ENCODE measurements at places on chromosomes 3 and 15.

GRCh38 chr3:195451373-195452015 is 8.7 kb upstream of the ACAP2 start:
- DNase-seq = no peak

GRCh38 chr3:106013971-106014370 is 145.2 kb upstream of the CBLB start:
- DNase-seq = no peak

DNA sequence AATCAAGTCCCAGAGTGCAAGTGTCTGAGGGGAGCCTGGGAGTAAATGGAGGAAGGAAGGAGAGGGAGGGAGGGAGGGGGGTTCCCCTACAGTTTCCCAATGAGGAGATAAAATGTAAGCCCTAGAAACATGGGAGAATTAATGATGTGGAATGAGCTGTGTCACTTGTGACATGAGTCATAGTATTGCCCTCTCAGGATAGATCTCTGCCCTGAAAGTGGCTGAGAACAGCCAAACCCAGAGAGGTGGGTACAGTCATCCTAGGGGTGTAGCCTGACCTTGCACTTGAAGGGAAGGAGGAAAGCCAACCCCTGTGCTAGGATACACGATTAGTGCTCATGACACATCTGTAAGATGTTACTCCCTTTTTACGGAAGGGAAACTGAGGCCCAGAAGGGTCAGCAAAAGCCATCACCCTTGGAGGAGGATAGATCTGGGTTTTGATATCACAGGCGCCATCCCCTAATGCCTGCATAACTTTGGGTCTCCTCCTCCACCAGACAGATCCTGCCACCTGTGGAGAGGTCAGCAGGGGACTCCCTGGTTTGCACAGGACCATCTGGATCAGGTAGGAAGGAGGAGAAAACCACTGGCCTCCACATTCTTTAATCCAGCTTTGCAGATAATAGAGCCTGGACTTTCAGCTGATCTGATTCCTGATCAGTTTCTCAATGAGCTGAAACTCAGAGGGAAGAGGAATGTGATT is 23.1 kb upstream of the USP3 start:
- DNase-seq = no peak

- no peak for DNase-seq
Measured at GRCh38 chr3:51684971-51685751, 14.1 kb downstream of the TEX264 start.

DNA sequence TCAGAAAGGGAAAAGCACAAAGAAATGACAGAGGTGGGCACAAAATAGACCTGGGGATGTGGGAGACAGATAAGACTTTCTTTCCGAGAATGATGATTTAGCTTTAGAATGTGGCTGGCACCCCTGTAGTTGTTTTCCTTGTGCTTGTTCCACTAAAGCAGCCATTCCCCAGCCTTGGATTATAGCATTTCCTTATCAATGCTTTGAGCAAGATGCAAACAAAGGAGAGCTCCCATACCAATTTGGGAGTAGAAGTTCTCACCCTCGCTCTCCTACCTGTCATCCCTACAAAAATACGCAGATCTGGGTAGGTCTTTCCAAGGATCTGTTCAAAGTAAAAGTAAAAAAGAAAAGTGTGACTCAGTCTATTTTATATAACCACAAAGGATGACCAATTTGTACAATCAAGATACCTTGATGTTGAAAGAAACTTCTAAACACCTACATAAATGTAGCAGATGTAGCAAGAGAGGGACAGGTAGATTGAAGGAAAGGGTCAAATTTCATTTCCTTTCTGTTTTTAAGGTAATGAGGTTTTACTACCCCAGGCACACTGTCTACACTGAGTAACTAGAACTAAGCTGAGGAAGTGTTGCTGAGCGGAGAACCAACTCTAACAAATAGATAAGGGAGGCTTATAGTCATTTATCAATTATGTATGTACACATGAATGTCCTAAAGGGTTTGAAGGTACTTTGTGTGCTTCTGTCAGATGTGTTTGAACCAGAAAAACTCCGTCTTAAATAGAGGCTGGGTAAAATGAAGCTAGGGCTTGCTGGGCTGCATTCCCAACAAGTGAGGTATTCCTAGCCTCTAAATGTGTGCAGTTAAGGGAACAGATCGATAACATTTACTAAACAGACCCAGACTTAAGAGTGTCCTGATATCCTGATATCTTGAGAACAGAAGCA is 91.1 kb upstream of the LRRN1 start:
- no peak for DNase-seq

DNA sequence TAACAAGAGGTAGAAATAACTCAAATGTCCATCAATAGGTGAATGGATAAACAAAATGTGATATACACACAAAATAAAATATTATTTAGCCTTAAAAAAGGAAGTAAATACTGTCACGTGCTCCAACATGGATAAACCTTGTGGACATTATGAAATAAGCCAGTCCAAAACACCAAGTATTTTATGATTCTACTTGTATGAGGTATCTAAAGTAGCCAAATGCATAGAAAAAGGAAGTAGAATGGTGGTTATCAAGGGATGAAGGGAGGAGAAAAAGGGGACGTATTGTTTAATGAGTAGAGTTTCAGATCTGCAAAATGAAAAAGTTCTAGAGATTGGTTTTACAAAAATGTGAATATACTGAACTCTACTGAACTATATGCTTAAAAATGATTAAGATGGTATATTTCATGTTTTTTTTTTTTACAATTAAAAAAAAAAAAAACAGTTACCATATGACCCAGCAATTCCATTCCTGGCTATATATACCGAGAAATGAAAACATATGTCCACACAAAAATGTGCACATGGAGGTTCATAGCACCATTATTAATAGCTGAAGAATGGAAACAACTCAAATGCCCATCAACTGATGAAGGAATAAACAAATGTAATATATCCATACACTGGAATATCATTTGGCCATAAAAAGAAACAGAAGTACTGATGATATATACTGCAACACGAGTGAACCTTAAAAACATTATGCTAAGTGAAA is 29.1 kb upstream of the MAP6D1 start:
- no peak for DNase-seq

DNA sequence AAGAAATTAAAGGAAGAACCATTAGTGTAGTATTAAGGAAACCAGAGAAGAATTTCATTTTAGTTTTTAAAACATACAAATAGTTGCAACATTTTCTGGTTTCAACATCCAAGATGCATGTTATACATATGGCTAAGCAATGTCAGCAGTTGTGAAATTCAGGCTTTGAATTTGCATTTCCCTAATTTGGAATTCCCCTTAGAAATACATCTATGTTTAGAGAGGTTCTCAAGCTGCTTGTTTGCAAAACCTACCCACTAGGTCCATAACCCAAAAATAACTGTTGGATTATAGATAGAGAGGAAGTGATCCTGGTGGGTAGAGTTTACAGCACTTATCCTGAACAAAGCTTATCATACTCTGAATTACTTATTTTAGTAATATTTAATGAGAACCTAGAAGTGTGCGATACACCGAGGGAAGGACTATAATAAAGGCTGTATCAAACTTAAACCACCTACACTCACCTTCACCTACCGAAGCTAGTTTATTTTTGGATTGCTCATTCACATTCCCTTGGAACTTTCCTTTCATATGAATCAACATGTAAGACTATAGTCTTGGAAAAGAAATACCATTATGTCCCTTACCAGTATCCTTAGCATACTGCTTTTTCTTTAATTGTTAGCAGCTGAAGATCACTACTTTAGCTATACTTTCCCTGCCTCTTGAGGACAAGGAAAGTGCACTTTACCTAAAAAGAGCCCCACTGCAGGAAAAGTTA is 60.6 kb downstream of the CHAC1 start:
- no peak for DNase-seq

GRCh38 chr3:57978316-57978715 is 29.9 kb upstream of the FLNB start:
- DNase-seq = no peak

DNA sequence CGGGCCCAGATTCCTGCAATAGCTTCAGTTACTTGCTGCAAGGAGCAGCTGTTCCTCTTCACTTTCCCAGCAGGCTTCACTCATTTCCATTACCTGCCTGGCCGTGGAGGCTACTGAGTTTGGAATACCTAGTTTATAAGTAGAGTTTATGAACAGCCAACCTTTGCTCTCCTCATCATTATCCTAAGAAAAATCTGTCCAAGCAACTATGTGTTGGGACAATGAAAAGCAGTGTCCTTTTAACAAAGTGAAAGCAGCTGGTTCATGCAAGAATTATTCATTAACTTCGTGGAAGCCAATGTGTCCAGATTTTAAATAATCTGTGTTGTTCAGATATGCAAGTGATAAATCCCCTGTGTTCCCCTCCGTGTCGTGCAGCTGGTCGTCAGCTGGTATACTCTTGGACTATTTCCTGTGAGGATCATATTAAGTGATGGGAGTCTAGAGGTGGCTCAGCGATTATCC is 39.3 kb upstream of the SSR3 start:
- no peak for DNase-seq

DNA sequence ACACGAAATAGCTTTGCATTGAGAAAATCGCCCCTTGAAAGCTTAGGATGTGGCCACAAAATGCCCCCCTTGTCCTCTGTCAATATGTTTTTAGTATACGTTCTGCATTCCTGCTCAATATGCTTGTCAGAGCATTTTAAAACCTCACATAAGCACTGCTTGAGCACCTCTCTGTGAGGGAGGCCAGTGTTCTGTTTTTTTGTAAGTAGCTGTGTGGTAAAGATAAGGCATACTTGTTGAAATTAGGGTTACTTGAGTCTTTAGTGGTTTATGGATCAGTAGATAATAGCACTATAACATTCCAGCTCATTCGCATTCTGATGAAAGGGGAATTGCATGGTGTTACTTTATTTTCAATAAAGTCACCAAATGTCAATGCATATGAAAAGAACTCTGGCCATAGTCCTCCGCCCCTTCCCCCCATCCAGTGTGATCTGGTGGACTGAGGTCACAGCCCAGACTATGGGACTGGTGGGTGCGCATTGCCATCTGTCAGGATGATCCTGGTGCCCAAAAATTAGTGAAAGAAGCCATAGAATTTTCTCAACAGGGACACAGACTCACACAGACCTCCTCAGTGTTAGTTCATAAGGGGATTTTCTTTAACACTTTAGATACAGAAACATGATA is 33.1 kb downstream of the IL1RAP start:
- no peak for DNase-seq

GRCh38 chr3:125589547-125590122 is 5.7 kb downstream of the OSBPL11 start:
- DNase-seq = no peak

DNA sequence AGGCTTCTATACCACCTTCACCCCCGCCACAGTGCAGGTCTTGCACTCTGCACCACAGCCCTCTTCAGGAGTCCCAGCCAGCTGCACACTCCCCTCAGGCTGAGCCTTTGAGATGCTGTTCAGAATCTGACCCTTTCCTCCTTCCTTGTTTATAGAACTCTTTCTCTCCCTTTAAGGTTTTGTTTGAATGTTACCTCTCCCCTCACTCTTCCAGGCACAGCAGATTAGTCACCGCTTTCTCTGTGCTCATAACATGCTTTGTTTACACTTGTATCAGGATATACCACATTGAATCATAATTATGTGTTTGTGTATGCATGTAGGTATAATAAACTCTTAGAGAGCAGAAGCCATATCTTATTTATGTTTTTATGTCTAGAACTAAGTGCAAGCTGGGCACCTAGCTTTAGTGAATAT is 168.4 kb upstream of the BCL6 start:
- no peak for DNase-seq

- no peak for DNase-seq
Measured at GRCh38 chr3:126288314-126288713, 68.9 kb downstream of the KLF15 start.

GRCh38 chr3:29655015-29655747 is 374.3 kb downstream of the RBMS3 start:
- no peak for DNase-seq

- DNase-seq = peak; percentile 58
Measured at GRCh38 chr3:191499307-191500080, 38.5 kb downstream of the PYDC2 start.

- no peak for DNase-seq
Measured at GRCh38 chr3:178003756-178004155, 532.5 kb upstream of the KCNMB2 start.

- no peak for DNase-seq
Measured at GRCh38 chr15:57527382-57528091, 64.2 kb upstream of the MYZAP start.

DNA sequence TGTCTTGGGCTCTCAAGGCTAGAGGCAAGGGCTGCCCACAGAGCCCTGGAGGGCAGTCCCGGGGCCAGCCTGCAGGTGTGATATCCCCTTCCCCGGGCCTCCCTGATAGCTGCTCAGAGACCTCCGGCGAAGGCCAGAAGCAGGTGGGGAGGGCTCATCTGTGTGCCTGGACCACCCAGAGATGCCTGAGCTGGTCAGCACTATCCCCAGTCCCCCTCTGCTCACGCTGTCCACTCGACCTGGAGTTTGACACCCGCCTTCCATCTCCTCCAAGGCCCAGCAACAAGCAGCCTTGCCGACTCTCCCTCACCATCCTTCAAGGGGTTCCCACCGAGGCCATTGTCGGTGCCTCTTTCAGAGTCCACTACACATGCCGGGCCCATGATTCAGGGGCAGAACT is 39.4 kb downstream of the DNAH1 start:
- no peak for DNase-seq

DNA sequence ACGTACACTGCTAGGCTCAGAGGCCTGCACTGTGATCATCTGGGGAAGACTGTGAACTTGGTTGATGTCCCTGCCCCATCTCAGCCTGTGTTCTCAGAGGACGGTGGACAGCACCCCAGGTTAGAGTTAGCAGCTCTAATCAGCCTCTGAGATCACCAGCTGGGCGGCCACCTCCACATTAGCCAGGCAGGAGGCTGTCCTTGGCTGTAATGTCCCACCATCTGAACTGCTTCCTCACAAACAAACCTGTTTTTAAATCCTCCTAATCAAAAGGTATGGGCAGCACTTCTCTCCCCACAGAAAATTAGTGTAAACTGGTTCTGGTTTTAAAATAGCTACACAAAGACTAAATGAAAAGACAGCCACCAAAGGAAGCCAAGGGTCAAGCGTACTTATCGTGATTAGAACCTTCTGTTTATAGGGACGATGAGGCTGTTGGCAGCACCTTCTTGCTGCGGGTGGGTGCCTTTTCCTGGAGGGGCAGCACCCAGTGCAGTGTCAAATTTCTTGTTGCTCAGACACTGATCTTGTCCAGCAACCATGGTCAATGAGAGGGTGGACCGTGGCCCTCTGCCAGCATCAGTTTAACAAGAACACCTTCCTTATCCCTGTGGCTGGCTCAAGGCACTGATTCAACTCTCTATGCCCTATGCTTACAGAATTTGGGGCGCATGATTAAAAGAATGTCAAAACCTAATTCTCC is 24.6 kb downstream of the ACSBG1 start:
- DNase-seq = no peak
